ENCODE measurements at places on chromosomes 5 and 9. TPM values are rescaled to one million over a fixed set of nuclear protein-coding genes. Genes with fewer than 3 reads are reported as not detected.

DNA sequence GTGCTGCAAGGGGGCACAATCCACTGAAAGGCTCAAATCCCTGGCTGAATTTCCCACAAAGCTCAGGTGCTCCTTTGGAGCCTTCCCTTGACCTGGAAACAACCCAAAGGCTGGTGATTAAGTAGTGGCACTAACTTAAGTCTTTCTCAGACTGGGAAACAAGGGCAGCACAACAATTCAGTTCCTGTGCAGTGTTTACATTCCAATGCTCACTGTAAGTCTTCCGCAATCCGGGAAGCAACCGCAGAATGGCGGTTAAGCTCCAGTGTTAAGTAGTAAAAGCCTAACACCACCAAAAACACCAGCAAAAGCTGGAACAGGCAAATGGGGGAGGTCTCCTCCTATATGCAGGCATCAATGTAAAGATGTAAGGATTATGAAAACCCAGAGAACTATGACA lies 117.2 kb downstream of the TRPM3 start:
- no peaks in the 10 kb centered on the region for H3K27me3 ChIP-seq
- no peaks in the 10 kb centered on the region for H3K4me1 ChIP-seq
- no peaks in the 10 kb centered on the region for H3K36me3 ChIP-seq
- H3K27ac ChIP-seq: no peak overlapping the region
- DNase-seq: no peak

GRCh38 chr5:139415221-139415861 lies 11.5 kb upstream of the SPATA24 start:
- H3K36me3 ChIP-seq: peaks cover 17% of the 10 kb centered on the region
- H3K27me3 ChIP-seq: no peaks in the 10 kb centered on the region
- H3K27ac ChIP-seq: peak overlapping the region; percentile 90
- H3K4me1 ChIP-seq: peaks cover 49% of the 10 kb centered on the region

DNA sequence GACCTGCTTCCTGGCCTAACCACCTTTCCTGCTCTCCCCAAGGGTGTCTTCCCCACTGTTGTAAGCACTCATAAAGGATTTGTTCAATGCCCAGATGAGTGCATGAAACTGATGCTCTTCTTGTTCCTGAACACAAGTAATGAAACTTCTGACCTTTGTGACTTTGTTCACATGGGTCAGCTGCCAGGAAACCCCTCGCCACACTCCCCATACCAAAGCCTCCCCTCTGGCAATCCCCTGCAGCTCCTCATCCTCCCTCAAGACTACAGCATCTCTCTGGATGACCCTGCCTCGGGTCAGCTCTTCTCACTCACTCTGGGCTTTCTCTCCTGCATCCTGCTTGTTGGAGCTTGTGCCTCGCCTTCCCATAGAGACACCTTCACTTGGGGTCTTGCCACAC lies 72.2 kb upstream of the SPTLC1 start:
- no peak overlapping the region for H3K4me3 ChIP-seq
- H3K27ac ChIP-seq: no peak overlapping the region
- no peaks in the 10 kb centered on the region for H3K36me3 ChIP-seq
- DNase-seq: no peak

DNA sequence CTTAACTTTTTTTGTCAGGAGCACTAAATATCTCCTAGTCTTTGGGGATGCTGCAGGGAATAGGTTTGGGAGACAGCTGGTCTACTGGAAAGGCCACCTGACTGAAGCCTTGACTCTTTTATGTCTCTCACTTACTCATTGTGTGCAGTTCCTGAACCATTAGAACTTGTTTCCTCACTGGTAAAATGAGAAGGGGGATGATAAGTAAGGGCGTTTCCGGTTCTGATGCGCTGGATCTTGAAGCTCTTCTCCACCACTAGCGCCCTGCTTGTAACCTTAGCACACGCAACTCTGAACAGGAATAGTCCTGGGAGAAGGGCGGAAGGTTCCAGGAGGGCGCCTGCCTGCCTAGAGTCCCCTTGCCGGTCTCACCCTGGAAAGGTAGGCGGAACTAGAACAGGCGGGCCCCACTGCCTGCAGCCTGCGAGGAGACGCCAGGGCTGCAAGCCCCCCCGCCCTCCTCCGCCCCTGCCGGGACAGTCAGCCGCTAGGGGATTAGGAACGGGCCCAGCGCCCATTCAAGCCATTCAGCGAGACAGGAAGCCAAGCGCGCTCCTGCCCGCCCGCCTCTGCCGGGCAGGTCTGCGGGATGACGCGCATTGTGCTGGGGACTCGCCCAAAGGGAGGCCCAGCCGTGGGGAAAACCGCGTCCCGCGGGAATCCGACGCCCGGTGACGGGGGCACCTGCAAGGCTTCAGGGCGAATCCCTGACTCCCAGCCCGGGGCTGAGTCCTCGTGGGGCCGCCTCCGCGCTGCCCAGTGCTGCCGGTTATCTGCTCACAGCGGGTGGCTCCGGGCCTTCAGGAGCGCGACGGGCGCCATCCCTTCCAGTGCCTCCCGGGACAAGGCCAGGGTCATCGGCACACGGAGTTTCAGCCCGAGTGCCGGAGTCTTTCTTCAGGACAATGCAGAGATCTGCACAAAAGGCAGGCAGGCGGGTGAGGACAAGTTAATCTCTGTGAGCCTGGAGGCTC lies 44.0 kb upstream of the XPA start:
- H3K27ac ChIP-seq: no peak overlapping the region
- peak overlapping the region; percentile 65 for H3K4me3 ChIP-seq
- peaks cover 8% of the 10 kb centered on the region for H3K4me1 ChIP-seq
- H3K36me3 ChIP-seq: no peaks in the 10 kb centered on the region
- peak; percentile 73 for DNase-seq

The SPAG8 gene
- total RNA-seq: 1.1 TPM

- no peak for DNase-seq
- H3K4me3 ChIP-seq: no peak overlapping the region
- H3K4me1 ChIP-seq: peaks cover 13% of the 10 kb centered on the region
- H3K36me3 ChIP-seq: no peaks in the 10 kb centered on the region
- H3K27ac ChIP-seq: no peak overlapping the region
Measured at GRCh38 chr5:108266242-108266641, 115.7 kb downstream of the FBXL17 start.
